PC-3 (cell line): ENCODE measurements at places on chromosomes 2 and 18.

DNA sequence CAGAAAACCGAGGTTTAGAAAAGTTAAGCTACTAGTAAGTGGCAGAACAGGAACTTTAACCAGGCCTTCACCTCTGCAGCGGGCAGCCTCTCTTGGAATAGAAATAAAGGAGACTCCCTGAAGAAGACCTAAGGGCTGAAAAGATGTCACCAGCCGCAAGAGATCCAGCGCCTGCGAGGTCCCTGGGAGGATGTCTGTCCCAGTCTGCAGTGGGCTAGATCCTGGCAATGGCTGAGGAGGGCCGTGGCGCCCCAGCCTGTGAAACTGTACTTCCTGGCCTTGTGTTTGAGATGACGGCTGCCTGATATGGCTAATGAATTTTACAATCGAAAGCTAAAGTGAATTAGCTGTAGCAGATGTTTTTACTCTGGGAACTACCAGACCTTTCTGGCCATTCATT is 300.6 kb upstream of the SALL3 start:
- no peak for DNase-seq

DNA sequence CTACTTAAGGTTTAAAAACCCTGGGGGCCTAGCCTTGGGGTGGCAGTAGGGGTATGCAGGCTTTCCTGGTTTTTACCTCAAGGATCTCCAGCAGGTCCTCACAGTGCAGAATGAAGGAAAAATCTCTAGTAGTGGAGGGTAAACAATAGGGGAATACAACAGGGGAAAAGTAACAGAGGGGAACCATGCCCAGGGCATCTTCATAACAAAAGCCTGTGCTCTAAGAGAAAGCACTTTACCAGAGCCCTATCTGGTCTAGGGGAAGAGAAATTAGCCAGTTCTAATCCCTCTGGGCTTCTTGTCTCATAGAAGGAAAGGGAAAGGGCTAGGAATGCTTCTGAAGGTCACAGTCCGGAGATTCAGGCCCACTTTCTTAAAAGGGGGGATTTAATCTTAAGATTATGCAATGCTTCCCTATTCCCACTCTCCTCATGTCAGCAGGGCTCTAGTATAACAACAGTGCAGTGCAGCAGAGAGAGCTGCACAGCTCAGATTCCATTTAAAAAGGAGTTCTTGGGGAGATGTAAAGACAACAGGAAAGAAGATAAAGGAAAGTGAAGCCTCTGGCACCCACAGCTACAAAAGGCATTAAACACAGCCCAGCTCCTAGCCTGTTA is 149.0 kb upstream of the CYP1B1 start:
- DNase-seq, result no peak

- no peak for DNase-seq
These were observed 555.5 kb upstream of the LRRTM4 start for GRCh38 chr2:78077633-78078032.

DNA sequence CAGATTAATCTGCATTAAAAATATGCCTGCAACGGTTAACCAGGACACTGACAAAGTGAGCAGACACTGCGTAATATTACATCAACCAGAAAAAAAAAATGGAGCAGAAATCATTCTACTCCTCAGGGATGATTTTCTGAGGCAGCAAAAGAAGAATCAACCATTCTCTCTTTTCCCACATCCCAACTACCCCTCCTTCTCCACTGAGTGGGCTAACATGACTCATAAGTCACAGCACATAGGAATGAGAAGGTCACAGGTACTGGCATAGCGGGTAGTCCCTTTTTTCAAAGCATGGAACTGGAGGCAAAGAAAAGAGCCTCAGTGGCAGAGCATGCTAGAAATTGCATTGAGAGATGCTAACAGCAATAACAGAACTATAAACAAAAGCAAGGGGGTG is 54.3 kb upstream of the TSPYL6 start:
- peak; percentile 14 for DNase-seq

DNA sequence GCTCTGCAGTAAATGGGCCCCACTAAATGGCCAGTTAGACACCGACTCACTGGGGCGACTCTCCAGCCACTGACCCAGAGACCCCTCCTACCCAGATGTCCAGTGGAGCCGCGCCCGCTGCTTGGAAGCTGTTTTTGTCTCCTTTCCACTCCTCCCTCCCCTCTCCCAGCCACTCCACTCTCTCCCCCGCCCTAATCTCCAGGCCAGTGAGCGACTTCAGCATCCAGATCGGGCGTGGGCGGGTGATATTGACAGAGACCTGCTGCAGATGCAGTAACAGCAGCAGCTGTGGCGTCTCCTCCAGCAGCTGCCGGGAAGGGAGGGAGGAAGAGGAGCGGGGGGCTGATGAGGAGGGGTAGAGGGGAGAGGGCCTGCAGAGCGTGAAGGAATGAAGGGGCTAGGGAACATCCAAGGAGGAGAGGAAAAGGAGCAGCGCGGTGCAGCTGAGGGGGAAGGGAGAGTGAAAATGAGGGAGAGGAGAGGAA is at the start of gene SCN7A:
SCN7A (minus strand) TSS at position 110 of the 485 bp plus-strand sequence. CDS start 16,553 bp downstream, outside the sequence.
- peak; percentile 23 for DNase-seq

DNA sequence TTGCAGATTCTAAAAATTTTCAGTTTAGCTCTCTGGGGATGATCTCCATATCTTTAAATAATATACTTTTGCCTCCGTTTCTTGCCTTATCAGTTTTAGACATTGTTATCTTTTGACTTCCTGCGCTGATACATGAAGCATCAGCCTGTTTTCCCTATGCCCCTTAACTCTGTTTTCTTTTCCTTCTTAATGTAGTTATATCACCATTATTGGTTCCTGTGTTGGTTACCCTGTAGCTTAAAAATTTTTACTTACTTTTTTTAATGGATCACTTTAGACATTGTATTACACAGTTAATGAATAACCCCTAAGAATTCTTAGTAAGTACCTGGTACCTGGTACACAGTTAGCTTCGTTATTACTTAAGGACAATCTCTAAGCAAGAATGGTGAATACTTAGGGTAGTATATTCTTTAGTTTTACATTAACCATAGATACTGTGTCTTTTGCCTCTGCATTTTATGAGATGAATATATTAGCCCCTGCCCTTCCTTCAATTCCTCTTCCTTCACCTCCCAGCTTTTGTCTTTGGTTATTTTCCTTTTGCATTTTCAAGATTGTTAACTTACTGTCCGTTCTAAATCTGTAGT is 40.9 kb downstream of the BABAM2 start:
- no peak for DNase-seq
